ELF-1 (cell line): ENCODE measurements at places on chromosomes 11 and 22.
A peak's percentile ranks its signal among the peaks of the same experiment; 100 is the strongest.

DNA sequence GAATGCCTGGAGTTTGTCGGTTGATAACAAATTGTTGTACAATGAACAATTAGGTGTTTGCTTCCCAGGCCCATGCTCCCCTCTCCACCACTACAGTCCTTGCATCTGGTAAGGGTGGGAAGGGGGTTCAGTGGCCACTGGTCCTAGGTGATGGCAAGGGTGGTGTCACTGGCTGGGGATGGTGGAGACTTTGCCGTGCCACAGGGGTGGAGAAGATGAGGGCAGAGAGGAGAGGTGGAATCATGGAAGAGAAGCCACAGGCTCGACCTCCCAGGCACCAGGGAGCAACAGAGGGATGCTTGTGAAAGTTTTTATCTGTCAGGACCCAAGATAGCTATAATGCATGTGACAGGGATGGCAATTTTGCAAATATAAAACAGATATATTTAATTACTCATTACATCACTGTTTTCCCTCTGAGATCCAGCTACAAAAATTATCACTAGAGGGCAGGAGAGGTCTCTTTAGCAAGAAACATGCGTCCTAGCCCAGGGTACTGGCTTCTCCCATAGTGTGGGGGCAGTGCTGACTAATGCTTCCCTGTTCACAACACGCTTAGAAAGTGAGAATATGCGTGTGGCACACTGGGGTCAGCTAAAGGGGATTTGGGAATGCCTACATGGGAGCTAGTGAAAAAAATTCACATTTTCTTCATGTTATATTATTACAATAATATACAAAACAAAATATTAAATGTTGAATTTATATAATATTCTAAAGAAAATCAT lies 49.0 kb upstream of the AMPD3 start:
- DNase-seq: peak; percentile 63

DNA sequence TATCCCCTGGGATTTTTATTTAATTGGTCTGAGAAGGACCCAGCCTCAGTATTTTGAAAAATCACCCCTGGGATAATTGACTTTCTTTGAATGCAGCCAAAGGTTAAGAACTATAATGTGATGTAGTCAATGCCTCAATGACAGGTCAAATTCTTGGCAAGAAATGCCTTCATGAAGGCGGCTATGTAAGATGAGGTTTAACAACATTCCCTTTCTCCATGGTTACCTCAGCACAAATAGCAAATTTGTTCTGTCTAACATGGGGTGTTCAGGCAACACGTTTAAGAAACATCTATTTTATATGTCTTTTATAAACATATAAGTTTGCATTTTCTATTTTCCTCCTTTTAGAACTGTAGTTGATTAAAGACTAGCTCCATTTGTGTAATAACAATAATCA lies 5.3 kb downstream of the SLN start:
- no peak for DNase-seq

- no peak for DNase-seq
These were observed 23.8 kb downstream of the IGHMBP2 start for GRCh38 chr11:68927280-68928135.

DNA sequence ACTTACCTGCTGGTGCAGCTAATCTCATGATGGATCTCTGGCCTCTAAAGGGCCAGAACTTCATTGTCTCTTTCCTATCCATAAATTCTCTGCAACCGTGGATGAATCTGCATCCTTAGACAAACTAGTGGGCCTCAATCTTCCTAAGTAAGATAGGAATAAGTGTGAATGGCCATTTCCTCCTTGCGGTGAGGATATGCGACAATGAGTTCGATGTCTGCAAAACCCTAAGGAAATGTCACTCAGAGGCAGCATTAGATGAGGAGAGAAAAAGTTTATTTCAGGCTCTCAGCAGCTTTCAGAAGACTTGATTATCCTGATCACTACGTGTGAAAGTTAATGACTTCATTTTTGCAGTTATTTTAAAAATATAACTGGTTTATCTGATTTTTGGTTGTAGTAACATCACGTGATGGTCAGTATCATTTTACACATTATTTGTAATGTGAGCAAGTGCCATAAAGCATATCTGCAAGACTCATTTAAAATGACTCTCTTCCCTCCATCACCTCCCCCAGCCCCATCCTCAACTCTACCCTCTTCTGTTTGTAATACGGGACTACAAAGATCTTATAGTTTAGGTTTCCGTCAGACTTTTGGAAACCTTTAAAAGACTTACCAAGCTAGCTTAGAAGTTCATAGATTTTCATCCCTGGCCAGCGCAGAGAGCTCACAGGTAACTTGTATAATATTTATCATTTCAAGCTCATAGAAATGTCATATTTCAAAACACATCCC lies 10.2 kb downstream of the GRAP2 start:
- DNase-seq: no peak

GRCh38 chr11:61747192-61747966 lies 5.1 kb upstream of the MYRF start:
- peak; percentile 90 for DNase-seq

DNA sequence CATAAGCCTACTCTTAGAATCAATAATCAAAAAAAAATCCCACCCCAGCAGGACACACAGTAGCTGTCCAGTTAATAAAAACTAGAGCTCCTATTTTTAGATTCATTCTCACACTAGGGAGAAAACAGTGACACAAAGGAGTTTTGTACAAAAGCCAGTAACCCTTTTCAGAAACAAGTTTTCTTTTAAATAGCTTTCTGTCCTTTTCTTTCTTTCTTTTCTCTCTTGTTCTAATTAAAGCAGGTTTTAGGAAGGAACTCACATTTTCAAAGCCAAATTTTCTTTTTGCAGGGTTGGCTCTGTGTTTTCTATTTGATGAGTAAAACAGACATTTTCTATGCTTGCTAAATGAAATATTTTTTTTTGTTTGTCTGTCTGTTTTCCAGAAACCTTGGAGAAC lies 1390.7 kb downstream of the FAM181B start:
- no peak for DNase-seq

GRCh38 chr11:62048100-62048499 lies 75.7 kb upstream of the INCENP start:
- DNase-seq: no peak

DNA sequence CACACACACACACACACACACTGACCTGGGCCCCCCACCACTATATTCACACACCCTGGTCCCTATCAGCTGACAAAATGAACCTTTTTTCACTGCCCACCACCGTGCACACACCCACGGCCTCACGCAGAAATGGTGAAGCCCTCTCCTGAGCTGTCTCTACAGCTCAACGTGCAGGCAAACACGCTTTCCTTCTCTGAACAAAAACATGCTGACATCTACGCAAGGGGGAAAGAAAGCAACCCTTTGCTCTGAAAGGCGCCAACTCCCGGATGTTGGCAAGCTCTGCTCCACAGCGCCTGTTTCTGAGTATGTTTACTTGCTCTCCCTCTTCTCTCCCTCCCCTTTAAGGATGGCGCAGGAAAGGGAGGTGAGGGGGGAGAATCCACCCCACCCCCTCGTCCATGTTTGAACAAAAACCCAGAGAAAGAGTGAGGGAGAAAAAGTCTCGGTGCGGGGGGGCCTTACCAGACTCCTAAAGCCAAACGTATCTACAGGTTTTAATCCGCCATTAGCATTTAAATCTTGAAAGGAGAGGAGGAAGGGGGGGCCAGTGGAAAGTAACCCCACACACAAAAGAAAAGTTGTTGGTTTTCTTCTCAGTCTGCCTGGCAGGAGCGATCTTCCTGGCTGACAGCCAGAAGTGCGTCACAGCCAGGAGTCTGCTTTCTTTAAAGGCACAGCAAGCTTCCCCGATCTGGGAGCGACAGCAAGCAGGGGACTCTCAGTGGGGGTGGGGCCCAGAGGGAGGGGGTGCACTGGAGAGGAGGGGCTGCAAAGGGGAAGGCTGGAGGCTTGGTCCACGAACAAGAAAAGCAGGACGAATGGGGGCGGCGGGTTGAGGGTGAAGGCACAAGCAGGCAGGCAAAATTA lies 39.6 kb downstream of the NUMA1 start:
- peak; percentile 75 for DNase-seq

GRCh38 chr22:48318575-48319320 lies 1508.9 kb downstream of the BRD1 start:
- no peak for DNase-seq

GRCh38 chr11:9144828-9145227 lies 53.4 kb upstream of the SCUBE2 start:
- no peak for DNase-seq

DNA sequence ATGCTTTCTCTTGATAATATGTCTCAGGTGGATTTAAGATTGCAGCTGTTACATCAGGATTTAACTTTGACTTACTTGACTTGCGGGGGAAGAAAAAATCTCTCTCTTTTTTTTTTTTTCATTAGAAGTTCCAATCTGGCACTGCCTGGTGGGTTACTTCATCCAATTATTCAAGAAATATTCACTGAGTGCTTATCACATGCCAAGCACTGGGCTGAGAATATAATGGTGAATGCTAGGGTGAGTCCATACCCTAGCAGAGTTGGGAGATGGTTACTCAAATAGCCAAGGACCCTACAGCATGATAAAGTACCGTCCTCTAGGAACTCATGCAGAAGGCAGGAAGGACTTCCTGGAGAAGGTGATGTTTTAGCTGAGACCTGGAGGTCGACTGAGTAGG lies 57.9 kb upstream of the EIF3D start:
- no peak for DNase-seq

GRCh38 chr11:69718147-69718546 lies 14.3 kb upstream of the FGF19 start:
- peak; percentile 91 for DNase-seq

- DNase-seq: peak; percentile 65
These were observed 674 bp upstream of the BAIAP2L2 start for GRCh38 chr22:38110863-38111852.

DNA sequence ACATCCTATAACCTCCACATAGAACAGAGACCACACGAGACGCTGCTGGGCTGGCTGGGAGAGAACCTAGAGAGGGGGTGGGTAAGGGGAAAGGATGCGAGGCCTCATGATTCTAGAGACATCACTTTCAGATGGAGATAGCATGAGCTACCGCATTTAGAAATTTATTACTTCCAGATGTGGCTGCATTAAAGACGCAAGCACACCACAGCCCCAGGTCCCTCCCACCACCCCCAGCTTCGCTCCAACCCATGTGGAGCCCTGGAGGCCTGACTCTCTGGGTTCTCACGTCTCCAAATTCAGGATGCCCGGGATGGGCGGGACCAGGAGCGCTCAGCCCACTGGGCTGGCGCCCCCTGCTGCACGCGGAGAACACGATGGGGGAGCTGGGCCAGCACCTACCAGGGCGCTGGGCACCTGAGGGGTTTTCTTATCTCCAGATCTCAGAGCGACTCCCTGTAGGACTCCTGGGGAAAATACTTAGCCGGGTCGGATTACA lies 13.6 kb downstream of the MRPL21 start:
- DNase-seq: peak; percentile 88

DNA sequence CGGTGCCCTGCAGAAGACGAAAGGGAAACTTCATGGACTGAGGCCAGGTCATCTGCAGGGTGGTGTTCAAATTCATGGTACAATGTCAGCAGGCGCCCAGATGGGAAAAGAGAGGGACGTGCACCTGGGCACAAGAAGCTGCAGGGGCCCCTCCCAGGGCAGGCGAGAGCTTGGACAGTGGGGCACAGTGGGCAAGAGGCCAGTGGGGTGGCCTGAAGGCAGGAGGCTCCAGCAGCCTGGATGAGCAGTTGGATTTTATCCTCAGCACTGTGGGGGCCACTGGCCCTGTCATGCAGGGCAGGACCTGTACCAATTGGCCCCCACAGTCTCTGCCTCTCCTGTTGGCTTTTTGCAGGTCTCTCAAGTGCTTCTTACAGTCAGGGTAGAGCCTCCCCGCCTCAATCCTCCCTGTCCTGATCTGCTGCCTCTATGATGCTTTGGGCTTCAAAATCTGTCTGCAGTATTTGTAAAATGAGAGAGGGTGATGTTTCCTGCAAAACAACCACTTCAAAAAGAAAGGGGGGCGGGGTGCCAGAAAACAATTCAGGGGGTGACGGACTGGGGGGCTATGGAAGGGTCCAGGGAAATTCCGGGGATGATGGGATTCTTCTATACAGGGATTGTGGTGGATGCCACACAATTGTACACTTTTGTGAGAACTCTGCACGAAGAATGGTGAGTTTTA lies 1.7 kb upstream of the BID start:
- no peak for DNase-seq

GRCh38 chr11:10522921-10523320 lies 18.1 kb downstream of the RNF141 start:
- no peak for DNase-seq

DNA sequence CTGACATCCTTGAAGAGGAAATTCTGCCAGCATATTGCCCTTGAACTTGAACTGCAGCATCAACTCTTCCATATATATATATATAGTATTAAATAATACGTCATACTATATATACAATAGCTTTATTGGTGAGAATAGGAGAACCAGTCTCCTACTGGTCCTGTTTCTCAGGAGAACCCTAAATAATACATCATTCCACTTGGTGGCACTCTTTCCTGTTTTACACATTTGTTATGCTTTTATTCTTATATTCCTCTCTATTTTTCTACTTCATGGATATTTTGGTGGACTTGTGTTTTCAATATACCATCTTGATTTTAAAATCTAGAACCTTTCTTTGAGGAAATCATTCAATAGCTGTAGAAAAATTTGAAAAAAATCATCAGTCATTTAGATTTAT lies 193.3 kb downstream of the TRPC6 start:
- DNase-seq: no peak

DNA sequence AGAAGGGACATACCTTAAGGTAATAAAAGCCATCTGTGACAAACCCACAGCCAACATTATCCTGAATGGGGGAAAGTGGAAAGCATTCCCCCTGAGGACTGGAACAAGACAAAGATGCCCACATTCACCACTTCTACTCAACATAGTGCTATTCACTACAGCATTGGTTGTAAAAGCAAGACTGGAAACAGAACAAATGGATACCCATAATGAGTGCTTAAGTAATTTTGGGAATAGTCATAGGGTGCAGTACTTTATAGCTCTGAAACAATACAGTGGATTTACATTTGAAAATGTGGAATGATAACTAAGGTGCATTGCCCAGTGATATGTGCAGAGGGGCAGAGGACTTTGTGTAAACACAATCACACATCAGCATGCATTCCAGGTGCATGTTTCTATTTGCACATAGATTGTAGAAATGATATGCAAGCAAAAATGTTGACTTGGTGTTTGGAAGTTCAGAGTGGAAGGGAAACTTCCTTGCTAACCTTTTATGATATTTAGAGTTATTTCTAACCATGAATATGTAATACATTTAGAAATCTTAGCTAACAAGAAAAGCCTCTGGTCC lies 112.3 kb downstream of the IGLL1 start:
- DNase-seq: no peak

- DNase-seq: no peak
These were observed 6.5 kb downstream of the TMEM25 start for GRCh38 chr11:118537409-118537980.

GRCh38 chr11:114123692-114124330 lies 64.3 kb downstream of the ZBTB16 start:
- no peak for DNase-seq

GRCh38 chr22:44172370-44173108 lies 8.2 kb upstream of the PARVG start:
- DNase-seq: peak; percentile 42

DNA sequence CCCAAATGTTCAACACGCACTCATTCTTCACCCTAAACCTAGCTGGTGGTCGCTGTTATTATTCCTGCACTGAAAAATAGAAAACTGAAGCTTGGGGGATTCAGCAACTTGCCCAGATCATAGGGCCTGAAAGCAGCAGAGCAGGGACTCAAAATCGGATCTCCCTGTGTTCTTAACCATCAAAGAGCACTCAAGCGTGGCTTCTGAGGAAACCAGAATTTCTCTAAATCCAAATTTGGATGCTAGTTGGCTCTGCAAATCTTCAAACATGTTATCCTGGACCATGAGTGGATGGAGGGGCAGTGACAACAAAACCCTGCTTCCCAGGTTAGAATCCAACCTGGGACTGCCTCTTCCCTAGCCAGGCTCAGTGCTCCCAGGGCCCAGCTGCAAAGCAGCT lies 11.6 kb upstream of the ARAP1 start:
- DNase-seq: no peak
